Astrocyte of the spinal cord (primary cell): ENCODE measurements at places on chromosomes 13 and 19.
A peak's percentile ranks its signal among the peaks of the same experiment; 100 is the strongest.

DNA sequence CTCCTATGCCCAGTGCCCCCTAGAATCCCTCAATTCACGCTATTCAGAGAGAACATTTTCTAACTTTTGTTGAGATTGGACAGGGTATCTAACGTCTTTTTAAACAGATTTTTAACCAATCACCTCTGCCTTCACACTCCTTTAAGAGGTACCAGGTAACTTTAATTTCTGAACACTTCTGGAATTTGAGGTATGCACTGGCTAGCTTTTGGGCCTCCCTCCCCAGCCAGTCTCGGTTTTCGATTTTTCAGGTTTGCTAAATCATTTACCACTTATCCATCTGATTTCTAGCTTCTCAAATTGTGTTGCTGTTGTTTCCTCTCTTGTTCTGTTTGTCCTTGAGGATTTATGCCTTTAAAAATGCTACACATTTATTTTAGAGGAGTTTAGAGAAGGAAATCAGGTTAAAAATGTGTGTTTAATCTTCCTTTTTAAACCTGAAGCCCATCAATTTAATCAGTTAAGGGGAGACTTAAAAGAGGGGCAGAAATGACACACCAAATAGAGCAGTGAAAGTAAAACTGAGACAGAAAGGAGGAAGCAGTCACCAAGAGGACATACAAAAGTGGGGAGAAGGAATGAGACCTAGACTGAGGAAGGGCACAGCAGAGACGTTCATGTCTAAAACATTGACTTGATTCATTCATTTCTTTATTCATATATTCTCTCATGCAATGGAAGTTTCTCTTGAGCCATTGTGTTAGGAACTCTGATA lies 139.6 kb upstream of the HTR2A start:
- no peak for DNase-seq

- peak; percentile 72 for DNase-seq
Observed at GRCh38 chr13:32829676-32830335, 186.4 kb upstream of the KL start.

DNA sequence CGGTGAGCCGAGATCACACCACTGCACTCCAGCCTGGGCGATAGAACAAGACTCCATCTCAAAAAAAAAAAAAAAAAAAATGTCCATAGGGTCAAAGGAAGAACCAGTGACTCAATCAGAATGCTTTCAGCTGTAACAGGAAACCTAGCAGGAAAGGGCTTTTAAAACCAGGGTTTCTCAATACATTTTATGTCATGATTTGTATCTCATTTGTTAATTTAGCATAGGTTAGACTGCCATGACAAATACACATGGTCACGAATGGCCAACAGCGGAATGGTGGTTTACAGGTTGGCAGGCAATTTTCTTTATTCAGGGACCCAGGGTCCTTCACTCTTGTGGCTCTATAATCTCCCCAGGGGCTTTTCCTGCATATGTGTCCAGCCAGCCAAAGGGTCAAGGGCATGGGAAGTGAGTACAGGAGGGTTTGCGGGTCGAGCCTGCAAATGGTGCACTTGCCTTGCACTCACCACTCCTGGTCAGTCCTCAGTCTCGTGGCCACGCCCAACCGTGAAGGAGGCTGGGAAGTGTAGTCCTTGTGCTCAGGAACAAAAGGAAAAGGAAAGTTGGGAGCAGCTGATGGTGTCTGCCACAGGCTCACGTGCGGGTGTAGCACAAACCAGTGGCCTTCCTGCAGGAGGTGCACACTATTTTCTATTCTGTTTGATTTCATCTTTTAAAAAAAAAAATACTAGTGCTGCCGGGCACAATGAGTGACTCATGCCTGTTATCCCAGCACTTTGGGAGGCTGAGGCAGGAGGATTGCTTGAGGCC lies 14.8 kb downstream of the DHX34 start:
- DNase-seq = peak; percentile 14

DNA sequence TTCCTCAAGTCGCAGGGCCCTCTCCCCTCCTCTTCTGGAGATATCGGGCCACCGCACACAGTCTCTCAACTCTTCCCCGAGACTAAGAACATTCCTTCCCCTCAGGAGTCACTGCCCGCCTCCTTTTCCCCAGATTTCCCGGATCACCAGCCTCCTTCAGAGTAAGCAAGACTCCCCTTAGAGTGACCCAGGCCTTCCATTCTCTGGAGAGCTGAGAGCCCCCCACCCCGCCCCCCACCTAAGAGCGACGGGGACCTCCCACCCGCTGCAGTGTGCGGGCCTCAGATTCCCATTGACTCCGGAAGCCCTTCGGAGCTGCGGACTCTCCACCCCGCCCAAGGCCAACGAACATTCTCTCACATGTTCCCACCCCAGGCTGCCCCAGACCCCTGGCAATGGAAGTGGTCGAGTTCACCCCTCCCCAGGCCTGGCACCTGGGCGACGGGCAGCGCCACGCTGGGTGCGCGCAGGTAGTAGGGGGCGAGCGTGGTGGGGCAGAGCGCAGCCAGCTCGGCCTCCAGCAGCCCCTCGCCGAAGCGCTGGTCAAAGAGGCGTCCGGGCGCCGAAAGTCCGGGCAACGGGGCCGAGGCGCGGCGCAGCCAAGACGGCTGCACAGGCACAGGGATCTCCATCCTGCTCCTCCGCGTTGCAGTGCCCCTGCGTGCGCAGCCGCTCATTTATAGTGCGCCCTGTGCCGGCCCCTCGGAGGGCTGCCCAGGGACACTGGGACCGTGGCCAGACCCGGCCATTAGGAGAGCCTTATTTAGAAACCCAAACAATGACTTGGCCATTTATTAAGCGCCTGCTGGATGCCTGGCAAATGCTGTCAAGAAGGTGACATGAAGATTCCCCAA lies at the start of gene HSPB6:
Gene HSPB6, minus strand, starts transcription at position 653 of the 854 bp plus-strand sequence. Its CDS starts 21 bp downstream, at position 632.
- DNase-seq = peak; percentile 92

GRCh38 chr19:3140667-3141038 lies 4.8 kb downstream of the GNA15 start:
- no peak for DNase-seq

DNA sequence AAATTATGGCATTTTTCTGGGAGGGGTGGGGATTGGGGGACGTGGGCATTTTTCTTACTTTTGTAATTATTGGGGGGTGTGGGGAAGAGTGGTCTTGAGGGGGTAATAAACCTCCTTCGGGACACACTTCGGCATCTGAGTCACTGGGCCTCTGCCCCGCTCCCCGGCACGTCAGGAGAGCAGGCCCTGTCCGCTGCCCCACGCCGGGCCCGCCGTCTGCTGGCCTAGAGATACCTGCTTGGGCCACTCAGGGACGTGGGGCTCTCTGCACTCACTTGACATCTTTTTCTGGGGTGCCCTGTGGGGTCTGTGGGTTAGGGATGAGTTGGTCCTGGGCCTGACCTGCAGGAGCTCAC lies 3.5 kb upstream of the FTL start:
- DNase-seq = no peak

DNA sequence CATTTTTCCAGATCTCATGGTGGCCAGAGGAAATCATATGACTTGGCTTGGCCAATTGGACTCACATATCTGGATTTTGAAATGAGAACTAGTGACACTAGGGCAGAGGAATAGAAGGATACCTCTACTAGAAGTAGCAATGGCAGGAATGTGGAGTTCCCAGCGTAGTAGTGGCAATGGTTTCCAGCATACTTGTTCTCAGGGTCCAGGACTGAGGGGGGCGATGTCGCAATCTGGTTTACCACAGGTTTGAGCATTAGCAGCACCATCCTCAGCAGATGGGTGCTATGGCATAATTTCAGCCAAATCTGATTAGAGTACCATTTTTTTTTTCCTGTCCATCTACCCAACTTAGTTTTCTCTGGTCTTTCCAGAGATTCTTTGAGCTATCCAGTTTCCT lies 8.1 kb upstream of the SLITRK1 start:
- no peak for DNase-seq

DNA sequence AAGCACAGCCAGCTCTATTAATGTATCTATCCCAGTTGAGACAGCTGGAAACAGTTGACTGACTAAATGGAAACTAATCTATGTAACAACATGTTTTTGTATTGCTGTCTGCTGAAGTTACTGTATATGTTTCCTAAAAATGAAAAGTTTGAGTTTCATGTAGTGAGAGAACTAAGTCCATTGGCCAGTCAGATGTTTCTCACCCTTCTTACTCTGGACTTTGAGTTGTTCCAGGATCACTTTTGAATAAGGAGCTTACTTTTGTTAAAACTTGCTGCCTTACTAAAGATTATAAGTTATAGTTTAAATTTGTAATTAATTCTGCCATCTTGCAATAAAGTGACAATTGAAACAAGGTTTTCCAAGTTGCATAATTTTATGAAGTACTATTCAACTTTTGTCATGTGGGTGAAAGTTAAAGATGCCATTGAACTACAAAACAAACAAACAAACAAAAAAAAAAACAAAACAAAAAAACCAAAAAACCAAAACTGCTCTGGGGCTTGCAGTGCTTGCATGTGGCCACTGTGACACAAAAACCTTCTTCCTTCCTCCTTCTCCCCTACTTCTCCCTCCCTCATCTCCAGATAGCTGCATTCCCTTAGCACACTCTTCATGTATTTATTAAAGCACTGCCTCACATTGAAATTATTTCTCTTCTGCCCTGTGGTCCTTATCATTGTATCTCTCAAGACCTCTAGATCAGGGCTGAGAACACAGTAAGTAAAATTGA lies 15.3 kb downstream of the WDFY2 start:
- DNase-seq = no peak

GRCh38 chr19:33947265-33947964 lies 150.7 kb downstream of the KCTD15 start:
- no peak for DNase-seq

DNA sequence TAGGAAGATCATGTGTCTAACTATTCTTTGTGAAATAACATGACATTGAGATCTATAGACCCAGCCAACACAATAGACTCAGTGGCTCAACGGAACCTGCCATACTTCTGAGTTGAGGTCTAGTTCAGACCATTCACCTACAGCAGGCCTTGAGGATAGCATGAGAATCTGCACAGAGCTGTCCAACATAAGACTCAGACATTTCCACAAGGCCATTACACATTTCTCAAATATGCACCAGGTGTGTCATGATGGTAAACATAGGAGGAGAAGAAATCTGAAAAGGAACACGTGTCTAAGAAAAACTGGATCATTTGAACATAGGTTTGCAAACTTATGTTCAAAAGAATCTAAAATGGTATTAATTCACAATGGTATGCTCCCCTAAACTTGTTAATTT lies 421.4 kb downstream of the SLITRK6 start:
- DNase-seq = no peak

DNA sequence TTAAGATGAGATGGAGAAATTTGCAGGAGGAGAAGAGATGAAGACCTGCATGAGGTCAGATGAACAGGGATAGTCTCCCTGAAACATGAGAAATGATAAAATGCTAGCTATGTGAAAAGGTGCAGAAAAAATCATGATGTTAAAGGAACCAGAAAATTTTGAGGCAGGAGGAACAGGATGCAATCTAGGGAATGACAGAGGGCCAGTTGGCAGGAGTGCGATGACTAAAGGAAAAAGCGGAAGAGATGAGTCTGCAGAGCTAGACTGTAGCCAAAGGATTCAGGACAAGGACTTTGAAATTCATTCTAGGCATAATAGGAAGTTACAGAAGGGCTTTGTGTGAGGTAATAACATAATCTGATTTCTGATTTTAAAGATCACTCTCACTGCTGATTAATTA lies 77.9 kb downstream of the TRPC4 start:
- no peak for DNase-seq
